ENCODE measurements at places on chromosomes 5 and 9.

DNA sequence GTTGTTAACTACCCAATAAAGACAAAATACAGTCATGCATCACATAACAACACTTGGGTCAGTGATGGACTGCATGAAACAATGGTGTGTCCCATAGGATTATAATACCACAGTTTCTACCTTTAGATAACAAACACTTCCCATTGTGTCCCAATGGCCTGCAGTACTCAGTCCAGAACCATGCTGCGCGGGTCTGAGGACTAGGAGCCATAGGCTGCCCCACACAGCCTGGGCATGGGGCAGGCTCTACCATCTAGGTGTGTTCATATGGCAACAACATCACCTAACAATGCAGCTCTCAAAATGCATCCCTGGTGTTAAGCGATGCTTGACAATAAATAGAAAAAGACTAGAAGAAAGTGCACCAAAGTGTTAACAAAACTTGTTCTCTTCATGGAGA is 6.8 kb downstream of the IPPK start:
- DNase-seq = no peak

DNA sequence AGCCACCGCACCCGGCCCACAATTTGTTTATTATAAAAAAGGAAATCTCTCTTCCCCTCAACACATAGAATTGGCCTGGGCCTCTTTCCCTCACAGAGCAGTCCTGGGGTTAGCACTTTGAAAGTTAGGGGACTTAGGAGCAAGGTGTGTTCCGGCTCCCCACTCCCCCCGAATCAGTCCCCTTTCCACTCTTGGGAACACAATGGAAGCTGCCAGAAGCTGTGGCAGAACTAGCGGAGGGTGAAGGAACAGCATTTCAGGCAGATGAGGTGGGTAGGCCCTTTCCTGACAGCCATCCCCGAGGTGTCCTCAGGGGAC is 16.4 kb upstream of the C5orf47 start:
- DNase-seq = no peak

DNA sequence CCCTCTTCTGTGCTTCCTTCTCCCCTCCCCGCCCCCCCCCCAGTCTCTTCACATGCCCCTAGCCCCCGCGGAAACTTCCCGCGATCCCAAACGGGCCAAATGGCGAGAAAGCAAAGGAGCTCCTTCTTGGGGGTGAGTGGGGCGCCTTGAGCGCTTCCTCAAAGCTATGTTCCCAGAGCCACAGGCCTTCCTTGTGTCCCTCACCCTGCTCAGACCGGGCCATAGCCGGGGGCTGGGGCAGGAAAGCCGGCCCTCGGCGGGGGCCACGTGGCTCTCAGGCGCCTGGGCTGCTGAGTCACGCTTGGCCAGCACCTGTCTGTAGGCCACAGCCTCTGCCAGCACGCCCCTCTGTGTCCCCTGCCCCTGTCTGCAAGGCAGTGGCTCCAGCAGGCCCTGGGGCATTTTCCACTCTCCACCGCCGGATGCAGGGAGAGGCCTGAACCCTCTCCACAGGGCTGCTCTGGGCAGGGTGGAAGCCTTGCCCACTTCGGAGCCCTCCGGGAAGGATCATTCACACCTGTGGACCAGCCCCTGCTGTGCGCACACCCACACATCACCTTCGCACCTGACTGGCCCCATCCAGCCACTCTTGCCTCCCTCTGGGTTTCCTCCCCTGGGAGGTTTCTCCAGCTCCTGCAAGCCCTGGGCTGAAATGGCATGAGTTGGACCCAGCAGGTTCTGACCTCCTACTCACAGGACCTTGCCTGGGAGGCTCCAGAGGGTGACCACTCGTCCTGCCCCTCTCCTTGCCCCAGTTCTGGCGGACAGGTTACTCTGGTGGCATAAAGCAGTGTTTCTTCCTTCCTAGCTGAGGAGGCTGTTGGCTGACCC is 1.2 kb upstream of the SQSTM1 start:
- DNase-seq = no peak

- DNase-seq = peak; percentile 75
Observed at GRCh38 chr5:154756009-154756867, 1.1 kb downstream of the LARP1 start.

GRCh38 chr5:2749514-2750025 is 1.9 kb downstream of the IRX2 start:
- no peak for DNase-seq

DNA sequence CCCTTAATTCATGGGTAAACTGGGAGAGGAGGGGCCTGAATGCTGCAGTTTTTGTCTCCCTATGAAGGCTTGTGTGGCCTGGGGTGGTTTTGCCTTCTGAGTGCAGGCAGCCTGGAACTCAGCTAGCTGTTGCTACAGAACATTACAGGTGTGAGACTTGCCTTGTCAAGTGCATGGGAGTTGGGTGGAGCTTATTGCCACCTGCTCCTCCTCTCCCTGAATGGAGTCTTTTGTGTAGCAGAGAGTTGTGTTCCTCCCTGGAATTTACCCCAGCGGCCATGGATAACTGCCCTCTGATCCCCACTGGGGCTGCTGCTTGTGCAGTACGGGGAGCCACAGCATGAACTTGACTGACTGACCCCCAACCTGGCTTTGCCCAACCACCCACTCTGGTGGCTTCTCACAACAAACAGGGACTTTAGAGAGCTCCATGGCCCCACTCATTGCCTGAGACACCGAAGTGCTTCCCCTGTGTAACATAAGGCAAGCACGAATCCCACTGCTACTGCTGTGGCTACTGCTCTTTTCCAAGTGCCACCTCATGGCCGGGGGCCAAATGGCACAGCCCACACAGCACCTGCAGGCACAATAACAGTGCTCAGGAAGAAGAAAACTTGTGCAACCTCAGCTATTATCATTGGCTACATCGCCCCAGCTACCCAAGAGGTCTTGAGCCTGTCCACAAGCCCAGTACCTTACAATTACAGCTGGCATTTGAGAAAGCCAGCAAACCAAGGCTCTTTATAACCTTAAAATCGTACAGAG is 942.9 kb downstream of the CDH18 start:
- DNase-seq = no peak

DNA sequence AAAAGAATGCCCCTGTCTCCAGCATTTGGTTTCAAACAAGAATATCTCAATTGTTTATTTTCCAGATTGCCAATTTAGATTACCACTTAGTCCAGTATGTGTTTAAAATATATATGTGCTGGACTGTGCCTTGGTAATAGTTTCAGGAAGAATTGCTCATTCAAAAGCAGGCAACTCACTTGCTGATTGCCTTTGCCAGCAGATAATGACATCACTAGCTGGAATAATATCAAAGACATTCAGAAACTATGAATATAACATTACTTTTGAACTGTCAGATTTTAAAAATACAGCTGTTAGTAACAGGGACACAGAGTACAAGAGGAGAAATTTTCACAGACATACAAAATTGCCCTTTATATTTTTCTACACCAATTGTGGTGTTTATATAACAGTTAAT is 96.0 kb upstream of the ITGA2 start:
- no peak for DNase-seq

GRCh38 chr5:172689801-172690200 is 48.7 kb downstream of the NEURL1B start:
- DNase-seq = no peak

All from suprapubic skin (tissue), 4 donors.